ENCODE measurements at places on chromosomes 11 and 22. TPM values are rescaled to one million over a fixed set of nuclear protein-coding genes. Genes with fewer than 3 reads are reported as not detected.

DNA sequence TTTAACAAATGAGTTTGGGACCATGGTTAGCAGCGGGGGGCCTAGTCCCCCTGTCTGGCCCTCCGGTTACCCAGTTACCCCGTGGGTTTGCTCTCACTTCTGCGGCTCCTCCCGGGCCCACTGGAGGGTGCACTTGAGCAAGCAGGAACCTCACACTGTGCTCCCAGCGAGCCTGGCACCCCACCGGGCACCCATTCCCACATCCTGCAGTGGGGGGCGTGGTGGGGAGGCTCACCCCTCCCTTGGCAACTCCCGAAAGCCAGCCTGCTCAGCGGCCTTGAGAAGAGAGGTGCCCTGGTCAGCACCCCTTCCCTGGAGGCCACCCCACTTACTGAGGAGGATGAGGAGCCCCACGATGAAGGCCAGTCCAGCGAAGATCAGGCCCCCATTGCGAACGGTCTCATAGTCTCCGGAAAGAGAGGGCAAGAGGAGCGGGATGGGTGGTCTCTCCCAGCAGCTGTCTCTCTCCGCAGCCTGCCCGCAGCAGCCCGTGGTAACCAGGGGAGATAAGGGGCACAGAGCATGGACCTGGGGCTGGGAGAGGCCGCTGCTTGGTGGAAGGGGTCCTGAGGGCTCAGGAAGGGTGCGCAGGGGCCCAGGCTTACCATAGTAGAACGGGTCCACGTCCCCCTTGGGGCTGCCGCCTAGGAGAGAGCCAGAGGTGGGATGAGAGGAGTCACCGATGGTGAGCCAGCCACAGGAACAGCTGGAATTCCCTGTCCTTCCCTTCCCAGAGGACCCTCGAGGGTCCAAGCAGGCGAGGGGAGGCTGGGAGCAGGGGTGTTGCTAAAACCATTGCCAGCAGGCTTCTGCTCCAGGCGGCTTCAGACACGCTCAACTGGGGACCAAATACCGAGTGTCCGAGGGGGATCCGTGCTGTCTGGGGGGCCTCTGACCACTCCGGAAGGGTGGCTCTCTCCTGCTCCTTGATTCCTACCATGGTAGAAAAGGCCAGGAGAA, 2.2 kb downstream of the FXYD2 start:
- DNase-seq, result no peak

- DNase-seq, result no peak
These were observed 10.8 kb downstream of the SGSM1 start for GRCh38 chr22:24816806-24817205.

- no peak for DNase-seq
These were observed 42.0 kb upstream of the TENM4 start for GRCh38 chr11:79482800-79483199.

DNA sequence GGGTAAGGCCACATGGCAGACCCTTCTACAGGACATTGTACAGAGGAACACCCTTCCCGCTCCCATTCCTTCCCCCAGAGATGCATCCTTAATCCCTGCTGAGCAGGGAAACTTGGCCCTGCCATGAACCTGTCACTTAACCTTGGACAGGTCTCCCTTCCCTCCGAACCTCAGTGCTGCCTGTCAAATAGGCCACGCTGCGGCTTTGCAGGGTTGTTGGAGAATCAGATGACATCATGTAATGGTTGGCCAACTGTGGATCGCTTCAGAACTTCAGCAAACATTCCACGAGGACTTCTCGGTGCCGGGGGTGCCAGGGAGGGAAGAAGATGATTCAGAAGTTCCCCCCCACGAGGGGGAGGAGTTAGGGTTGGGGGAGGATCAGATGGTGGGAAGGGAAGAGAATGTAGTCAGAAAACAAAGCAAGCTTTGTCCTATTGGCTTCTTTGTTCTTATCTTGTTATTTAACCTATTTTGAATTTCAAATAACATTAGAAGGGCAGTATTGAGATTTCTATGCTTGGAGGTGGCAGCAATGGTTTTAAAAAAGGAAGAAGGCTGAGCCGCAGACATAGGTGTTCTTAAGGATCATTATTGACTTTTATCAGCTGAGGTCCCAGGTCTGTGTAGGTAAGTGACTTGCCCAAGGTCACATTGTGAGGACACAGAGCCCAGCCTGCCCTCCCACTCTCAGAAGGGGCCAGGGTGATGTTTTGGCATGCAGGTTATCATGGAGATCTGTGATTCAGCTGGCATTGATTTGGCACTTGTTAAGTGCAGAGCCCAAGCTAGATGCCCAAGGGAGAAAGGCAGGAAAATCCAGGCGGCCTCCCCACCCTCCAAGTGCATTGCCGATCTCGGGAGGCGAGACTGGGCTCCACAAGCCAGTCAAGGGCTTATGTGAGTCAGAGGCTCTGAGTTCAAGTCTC, 3.1 kb downstream of the CDC42EP1 start:
- DNase-seq, result peak; percentile 93

TSG101 gene
- 163 TPM for polyA plus RNA-seq
